ENCODE measurements at places on chromosomes 7 and 10.

- no peak for DNase-seq
Measured at GRCh38 chr10:43090188-43090587, 13.3 kb downstream of the RET start.

DNA sequence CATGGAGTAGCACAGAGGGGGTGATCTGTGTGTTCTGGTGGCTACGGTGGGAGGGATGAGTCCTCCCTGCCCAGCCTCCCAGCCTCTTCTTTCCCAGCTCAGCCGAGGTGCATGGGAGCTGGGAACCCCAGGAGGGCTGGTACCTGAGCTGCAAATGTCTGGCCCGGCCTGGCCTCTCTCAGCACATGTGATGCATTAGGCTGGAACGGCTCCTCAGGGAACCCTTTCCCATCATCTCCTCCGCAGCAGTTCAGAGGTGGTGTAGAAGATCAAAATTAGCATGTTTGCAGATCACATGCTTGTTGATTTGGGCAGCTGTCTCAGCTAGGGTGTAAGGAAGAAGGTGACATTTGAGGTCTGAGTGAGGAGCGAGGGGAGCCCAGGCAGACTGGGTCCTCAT, 126.6 kb downstream of the EMX2 start:
- no peak for DNase-seq

DNA sequence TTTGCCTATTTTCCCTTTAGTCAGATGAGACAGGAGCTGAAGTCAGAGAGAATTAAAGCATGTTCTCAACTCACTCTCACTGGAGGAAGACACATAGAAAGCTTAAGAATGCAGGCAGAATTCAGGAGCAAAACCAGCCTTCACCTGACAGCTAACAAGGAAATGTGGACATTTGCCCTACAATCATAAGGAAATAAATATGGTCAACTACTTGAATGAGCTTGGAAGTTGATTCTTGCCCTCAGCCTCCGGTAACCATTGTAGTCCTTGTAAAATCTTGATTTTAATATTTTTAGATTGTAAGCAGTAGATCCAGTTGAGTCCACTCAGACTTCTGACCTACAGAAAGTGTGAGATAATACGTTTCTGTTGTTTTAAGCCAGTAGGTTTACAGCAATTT, 752.5 kb upstream of the ZWINT start:
- DNase-seq: no peak

DNA sequence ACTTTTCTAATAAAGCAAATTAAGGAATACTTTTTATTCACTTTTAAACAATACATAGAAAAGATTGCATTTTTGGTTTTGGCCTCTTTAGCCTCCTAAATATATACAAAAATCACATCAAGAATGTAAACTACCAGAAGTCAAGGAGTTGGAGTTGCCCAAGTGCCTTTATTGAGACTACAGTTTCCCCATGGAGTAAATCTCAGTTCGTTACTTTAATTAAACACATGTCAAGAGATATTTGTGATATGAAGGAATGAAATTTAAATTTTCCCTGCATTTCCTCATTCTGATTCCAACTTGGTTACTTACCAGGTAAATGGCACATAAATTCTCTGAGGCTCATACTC, 492.9 kb downstream of the TNS3 start:
- no peak for DNase-seq

DNA sequence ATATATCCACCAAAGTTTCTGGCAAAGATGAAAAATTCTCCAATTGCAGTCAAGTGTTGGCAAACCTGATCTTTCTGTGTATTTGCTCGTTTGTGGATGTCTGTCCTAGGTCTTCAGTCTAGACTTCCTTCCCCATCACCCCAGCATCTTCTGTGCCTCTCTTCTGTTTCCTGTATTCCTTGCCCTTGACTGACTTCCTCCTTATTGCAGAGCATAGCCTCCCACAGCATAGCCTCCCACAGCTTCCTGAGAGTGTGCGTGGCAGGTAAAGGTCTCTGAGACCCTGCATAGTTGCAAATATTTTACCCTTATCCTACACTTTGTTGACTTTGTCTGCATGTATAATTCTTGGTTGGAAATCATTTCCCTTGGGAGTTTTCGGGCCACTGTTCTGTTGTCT, 18.4 kb downstream of the SLC18A2 start:
- DNase-seq: no peak

GRCh38 chr7:158299607-158300006, 288.0 kb downstream of the PTPRN2 start:
- DNase-seq: no peak

DNA sequence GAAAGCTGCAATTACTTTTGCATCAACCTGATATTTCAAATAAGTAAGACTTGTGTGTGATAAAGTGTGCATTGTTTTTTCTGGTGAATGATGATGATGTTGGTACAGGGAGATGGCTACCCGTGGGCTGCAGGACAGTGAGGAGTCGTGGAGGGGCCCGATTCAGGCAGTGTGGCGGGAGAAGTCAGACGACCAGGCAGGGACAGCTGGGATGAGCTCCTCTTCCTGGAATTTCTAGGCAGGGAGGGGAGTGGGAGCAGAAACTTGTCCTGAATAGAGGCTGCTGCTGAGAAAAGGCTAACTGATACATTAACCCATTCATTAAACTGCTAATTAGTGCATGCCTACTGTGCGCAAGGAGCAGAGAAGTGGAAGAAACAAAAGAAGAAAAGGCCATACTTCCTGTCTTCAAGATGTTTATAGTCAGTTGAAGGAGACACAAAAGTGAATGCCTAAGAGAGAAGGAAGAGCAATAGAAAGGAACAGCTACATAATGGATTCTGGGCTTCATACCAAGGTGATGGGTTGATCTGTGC, 9.3 kb upstream of the GATAD1 start:
- no peak for DNase-seq

All from left ventricle myocardium superior (tissue), 1 donor.